ENCODE measurements at places on chromosomes 12 and 14. TPM values are rescaled to one million over a fixed set of nuclear protein-coding genes. Genes with fewer than 3 reads are reported as not detected.

Gene RFLNA
- 5.0 TPM for polyA plus RNA-seq

DNA sequence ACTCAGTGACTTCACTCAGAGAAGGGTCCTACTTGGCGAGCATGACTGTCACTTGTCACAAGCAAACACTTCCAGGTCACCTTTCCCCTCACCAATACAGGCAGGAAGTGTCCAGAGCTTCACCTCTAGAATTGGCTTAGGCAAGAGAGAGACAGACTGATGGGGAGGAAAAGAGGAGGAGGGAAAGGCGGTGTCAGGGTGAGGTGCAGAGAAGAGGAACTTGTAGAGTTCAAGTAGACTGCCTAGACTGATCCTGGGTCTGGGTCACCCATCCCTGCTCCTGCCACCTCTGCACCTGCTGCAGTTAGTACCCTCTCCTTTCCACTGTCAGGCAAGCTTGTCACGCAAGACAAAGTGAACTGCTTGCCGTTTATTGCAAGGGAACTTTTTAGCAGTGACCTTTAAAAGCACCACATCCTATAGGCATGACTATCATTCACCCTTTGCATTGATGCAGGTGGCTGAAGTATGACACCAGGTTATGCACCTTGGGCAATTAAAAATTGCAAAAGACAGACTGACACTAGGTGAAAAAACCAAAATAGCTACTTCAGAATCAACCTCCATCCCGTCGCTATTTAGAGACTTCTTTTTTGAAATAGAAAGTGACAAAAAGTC, 292.4 kb downstream of the SYT1 start:
- no peak for DNase-seq

- DNase-seq = no peak
These were observed 1.0 kb downstream of the RTL1 start for GRCh38 chr14:100902295-100903133.

DNA sequence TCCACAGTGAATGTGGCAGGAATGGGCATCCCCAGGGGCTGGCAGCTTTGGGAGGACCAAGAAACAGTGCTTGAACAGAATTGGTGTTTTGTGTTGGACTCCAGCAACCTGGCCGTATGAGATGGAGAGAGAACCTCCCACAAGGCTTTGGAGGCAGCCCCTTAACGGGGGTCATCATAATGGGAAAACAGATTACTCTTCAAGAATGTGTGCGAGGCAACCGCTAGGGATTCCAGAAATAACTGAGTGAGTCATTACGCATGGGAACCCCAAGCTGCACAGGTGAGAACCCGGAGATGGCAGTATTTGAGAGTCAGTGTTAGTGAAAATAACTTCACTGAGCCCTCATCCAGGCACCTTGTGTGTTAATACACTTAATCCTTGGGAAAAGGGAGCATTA, 567.8 kb upstream of the TBX3 start:
- DNase-seq = no peak

- no peak for DNase-seq
These were observed 12.8 kb downstream of the LRCOL1 start for GRCh38 chr12:132597333-132598316.

GRCh38 chr14:56417173-56417572, 162.4 kb upstream of the TMEM260 start:
- no peak for DNase-seq

All from left kidney (tissue), 8 donors.